ENCODE measurements at places on chromosomes 3 and 15.
A peak's percentile ranks its signal among the peaks of the same experiment; 100 is the strongest.

GRCh38 chr3:32399030-32399620 lies 7.5 kb downstream of the CMTM7 start:
- peak; percentile 53 for DNase-seq

- DNase-seq, result no peak
Measured at GRCh38 chr3:16704941-16705340, 99.7 kb upstream of the DAZL start.

DNA sequence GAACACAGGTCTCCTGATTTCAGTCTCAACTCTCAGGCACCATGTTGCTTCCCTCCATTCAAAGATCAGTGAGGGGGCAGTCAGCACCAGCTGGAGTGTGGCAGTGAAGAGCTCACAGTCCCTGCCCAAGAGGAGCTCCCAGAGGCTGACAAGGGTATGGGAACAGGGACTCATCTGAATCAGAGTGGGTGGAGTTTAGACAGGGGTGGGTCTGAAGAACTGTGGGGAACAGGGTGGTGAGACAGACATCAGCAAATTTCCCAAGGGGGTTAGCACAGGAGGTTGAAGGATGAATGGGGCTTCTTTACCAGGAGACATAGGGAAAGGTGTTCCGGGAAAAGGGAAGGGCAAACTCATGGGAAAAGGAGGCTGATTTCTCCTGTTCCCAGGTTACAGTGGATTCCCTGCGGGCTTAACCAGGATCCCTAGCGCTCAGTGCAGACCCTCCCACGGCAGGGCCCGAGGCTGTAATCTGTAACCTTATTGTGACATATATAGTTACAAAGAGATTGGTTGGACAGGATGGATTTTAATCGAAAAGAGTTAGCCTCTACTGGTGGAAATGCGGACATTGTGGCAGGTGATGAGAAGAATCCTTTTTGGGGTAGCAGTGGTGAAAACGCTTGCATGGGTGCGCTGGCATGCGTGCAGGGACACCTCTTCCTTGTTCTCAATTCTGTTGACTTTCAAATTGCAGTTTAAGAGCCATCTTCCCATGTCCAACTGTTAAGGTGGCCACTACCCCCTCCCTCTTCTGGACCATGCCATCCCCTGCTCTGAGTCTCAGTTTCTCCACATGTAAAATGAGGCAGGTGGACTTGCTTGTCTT lies 160.3 kb downstream of the SMAD6 start:
- no peak for DNase-seq

DNA sequence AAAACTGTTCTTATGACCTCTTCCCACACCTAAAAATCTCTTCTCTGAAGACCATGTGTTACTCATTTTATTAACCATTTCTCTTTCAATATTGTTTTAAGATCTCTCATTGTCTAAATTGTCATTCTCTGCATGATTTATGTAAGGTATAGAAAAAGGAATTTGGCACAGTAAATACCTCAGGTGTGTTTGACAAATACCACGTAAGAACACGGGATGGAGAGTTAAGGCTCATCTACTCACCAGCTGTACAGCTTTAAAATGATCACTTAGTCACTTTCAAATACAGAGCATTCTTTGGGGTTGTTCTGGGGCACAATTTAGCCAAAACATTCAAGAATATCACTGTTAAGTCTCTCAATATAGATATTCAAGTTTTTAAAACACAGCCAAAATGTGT lies 627.1 kb downstream of the MCTP2 start:
- DNase-seq, result no peak

- no peak for DNase-seq
Measured at GRCh38 chr3:130341388-130341787, 4.1 kb upstream of the COL6A5 start.

- no peak for DNase-seq
Measured at GRCh38 chr15:39963786-39964185, 29.9 kb downstream of the EIF2AK4 start.

DNA sequence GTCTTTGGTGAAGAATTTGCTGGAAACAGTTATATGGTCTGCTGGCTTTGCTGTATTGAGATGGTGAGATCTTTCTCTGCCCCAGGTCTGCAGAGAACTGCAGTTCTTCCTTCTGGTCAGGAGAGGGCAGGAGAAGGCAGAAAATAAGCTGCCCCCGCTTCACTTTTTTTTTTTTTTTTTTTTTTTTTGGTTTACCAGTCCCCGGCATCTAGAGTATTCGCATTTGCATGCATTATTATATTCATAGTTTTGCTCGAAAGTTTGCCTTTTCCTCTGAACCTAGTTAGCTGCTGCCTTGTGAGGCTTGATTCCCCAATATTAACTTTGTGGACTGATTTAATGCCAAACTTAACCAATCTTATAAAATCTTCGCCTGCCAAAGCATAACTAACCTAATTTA lies 10.6 kb upstream of the PARL start:
- peak; percentile 54 for DNase-seq

DNA sequence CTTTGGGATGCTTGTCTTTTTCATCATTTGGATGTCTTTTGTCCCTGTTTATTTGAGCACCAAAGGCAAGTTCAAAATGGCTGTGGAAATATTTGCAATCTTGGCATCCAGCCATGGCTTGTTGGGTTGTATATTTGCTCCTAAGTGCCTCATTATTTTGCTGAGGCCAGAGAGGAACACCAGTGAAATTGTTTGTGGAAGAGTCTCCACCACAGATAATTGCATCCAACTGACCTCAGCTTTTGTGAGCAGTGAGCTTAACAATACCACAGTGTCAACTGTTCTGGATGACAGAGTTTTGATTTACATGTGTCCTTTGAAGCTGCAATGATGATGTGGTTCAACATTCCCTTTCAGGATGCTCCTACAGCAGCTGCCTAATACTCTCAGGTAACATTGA lies 83.0 kb upstream of the KCNAB1 start:
- DNase-seq, result no peak

- no peak for DNase-seq
Measured at GRCh38 chr3:144831955-144832716, 860.5 kb downstream of the DIPK2A start.

- no peak for DNase-seq
Measured at GRCh38 chr3:56124546-56124945, 343.7 kb downstream of the ERC2 start.

DNA sequence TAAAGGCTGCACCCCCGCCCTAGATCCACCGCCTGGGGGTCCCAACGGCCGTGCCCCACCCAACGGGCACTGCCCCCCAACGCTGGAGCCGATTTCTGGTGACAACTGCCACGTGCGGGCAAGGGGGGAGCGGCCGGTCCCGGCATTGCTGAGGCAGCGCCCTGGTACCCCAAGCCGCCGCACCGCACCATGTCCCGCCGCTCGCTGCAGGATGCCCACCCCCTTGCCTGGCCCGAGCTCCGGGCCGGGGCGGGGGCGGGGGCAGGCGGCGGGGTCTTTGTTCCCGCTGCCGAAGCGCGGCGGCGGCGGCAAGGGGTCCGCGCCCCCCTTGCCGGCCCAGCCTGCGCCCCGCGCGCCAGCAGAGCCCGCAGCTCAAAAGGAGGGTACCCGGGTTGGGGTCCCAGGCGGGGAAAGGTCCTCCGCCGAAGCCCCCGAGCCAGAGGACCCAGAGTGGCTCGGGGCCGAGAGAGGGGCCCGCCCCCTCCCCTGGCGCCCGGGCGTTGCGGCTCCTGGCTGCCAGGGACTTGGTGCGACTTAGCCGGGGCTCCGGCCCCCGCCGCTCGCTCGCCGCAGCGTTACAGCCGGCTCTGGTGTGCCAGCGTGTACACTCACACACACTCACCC lies 678 bp downstream of the SEMA7A start:
- no peak for DNase-seq

DNA sequence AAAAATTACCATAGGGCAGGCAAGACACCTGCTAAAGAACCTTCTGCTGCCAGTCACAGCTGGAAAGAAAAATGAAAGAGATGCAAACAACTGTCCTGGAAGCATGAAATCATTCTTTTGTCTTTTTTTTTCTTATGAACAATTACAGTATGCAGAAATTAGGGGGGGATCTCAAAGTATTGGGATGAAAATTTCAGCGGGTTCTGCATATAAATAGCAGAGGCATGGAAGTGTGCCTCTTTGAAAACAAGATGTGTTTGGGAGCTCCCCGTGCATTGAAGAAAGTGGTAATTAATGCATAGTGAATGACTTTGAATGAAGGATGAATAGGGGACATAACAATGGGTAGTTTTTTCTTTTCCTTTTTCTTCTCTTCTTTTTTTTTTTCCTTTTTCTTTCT lies 431.2 kb downstream of the SOX2 start:
- DNase-seq, result no peak

DNA sequence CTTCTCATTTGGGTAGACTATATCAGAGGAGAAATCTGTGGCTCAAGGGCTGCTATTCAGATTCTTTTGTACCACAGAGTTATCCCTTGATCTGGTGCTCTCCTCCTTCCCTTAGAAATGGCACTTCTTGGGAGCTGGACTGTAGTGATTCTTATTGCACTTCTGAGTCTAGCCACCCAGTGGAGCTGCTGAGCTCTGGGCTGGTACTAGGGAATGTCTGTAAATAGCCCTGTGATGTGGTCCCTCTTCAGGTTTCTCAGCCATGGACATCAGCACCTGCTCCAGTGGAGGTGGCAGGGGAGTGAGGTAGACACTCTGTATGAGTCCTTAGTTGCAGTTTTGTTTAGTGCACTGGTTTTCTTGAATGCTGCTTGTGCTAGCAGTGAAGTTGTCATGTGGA lies 1292.6 kb downstream of the SI start:
- DNase-seq, result no peak

DNA sequence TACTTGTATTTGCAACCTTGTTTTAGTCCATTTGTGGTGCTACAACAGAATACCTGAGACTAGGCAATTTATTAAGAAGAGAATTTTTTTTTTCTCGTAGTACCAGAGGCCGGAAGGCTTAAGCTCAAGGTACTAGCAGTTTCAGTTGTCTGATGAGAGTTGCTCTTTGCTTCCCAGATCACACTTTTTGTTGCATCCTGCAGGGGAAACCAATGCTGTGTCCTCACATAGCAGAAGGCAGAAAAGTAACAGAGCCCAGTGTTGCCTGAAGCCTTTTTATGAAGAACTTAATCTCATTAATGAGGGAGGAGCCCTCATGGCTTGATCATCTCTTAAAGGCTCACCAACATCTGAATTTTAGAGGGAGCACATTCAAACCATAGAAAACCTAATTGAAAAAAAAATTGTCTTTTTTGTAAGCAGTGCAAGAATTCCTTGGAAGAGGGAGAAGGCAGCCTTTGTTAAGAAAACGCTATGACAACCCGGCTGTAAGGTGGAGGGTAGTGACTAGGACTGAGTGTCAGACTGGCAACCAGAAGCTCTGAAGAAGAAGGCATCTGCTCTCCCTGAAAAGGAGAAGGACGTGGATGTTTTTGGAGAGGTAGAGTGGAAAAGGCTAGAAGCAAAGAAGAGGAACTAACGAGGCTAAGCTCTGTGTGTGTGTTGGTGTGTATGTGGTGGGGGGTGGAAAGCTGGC lies 1245.3 kb downstream of the ROBO2 start:
- DNase-seq, result no peak

GRCh38 chr15:90231028-90232017 lies 2.4 kb downstream of the CIB1 start:
- DNase-seq, result no peak

DNA sequence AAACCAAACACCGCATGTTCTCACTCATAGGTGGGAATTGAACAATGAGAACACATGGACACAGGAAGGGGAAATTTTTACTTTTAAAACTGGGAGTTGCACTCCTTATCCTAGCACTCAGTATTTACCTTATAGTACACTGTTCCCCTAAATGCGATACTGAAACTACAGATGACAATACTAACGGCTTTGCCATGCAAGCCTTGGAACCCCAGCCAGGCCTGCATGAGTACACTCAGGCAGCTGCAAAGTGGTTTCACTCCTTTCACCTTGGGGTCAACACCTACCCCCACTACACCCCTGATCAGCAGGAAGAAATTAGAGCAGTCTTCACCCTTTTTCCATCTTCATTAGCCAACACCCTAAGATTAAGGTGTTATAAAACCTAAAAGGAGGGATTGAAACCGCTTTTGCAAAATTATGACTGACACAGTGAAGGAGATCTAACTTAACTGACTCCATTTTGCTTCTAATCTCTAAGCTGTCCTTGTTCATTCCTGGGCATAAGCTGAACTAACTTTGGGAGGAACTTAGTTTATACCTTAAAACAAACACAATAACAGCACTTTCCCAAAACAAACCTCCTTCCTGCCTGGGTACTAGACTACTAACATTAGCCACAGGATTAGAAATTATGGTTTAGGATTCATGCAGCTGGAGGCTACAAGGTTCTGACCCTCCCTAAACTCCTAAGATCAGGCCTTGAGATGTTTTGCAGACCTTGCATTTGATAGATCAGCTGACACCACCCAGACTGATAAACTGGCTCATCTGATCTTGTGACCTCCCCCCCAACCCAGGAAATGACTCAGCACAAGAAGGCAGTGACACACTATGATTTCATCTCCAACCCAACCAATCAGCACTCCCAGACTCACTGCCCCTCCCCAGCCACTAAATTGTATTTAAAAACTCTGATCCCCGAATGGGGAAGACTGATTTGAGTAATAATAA lies 452.1 kb upstream of the PPP2R3A start:
- DNase-seq, result peak; percentile 88

- DNase-seq, result no peak
Measured at GRCh38 chr15:68749793-68750192, 70.9 kb downstream of the ANP32A start.

DNA sequence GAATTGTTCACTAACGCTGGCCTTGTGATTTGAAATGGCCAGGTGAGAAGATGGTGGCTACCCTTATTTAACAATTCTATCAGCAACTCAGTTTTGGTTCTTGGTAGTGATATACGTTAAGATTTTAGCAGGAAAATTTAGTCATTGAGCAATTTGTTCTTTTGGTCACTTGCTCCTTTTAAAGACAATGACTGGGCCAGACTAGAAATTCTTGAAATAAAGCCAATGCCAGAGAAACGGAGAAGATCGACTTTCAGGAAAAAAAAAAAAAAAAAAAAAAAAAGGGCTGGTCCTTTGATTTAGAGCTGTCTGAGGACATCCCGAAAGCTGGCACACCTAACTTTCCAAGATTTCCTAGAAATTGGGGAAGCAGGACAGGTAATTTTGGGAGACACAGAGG lies 178.5 kb downstream of the FNDC3B start:
- DNase-seq, result no peak

- no peak for DNase-seq
Measured at GRCh38 chr15:51121631-51122225, 27.0 kb upstream of the TNFAIP8L3 start.

GRCh38 chr15:29039466-29040369 lies 153.9 kb downstream of the APBA2 start:
- DNase-seq, result no peak

DNA sequence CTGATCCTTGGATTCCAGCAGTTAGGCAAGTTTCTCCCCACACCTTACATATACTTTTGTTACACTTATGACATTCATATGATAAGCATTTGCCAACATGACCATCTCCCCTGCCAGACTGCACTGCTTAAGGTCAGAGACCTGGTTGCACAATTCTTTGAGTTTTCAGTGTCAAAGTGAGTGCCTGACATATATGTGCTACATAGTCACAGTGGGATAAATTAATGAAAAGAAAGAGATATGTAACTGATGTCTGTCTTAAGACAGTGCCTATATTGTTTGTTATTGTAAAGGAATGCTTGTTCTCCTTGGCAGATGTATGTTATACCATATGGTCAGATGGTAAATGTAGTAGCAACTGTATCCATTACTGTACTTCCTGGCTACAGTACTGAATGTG lies 3.5 kb upstream of the DCUN1D1 start:
- no peak for DNase-seq

GRCh38 chr15:83206526-83207008 lies 1.1 kb downstream of the HDGFL3 start:
- DNase-seq, result no peak

- DNase-seq, result peak; percentile 13
Measured at GRCh38 chr3:110419096-110419495, 652.5 kb upstream of the NECTIN3 start.

Data from Caki2 (cell line).